ENCODE measurements at places on chromosomes 7 and 10.

GRCh38 chr10:119305860-119306513 is 98.6 kb downstream of the GRK5 start:
- DNase-seq: no peak

DNA sequence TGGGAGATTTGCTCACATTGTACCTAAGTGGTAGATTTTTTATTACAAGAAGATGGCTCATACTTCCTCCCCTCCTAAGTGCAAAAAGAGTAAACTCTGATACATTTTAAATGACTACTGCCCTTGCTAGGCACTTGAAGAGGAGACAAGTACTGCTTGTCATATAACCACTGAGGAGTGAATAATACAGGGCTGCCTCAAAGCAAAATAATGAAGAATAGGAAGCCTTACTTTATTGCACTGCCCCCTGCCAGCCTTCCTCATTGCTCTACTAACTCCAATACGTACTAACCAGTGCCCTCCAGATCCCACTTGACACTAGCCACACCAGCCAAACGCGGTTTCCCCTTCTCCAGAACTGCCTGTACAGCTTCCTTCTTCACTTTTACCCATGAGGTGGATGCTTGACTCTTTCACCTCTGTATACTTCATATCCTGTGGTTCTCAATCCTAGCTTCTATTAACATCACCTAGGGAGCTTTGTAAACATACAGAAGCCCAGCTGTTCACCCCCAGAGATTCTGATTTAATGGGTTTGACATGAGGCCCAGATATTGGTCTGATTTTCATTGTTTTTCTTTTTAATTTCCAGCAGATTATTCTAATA is 11.7 kb upstream of the MTERF1 start:
- DNase-seq: no peak

- no peak for DNase-seq
These were observed 7.2 kb upstream of the MBL2 start for GRCh38 chr10:52779541-52780390.

DNA sequence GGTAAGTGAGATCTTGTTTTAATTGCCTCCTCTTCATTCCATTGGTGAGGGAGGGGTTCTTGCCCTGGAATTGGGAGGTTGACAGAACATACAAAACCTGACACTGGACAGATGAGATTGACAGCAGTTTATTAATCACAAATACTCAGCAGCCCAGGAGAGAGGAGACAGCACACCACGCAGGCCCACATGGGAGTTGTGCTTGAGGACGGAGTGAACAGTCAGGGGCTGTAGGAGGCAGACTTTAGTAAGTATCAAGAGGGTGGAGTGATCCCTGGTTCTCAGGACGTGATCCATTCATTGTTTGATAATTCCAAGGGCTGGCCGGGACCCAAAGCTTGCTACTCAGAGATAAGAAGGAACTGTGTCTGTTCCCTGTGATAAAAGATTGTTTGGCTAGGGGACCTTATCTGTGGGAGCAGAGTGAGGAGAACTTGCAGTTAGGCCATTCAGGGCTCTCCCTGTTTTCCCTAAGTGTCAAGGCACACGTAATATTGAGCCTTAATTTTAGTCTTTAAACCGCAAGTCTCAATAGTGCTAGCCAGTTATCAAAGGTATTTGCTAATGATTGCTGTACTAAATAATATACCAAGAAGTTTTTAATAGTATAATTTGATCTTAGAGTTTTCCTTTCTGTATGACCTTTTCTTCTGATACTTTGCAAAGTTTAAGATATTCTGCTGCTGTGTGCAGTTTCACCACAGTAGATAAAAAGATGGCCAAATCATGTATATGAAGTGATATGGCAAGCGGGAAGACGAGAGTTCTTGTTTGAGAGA is 14.5 kb downstream of the CAPZA2 start:
- no peak for DNase-seq

DNA sequence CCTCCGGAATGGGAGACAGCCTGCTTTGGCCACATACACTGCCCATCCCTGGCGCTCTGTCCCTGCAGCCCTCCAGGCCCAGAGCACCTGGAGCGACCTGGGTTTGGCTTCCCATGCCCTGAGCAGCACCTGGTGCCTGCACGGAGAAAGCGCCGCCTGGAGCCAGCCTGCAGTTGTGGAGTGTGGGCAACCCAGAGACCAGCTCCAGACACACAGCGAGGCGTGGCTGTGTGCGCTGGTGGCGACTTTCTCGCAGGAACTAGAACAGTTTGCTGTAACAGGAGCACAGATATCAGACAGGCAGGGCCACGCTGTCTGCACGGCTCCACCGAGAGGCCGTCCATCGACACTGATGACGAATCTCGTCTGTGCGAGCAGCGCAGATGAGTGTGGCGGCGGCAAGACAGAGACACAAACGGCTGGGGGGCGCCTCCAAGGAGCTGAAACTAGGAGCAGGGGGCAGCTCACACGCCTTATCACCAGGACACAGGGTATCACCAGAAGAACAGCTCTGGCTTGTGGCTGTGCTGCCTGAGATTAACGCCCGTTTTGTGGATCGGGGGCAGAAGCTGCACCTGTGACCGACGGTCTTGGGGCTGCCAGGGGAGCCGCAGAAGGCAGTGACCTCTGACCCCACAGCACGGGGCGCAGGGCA is 275.3 kb downstream of the DNAJB6 start:
- DNase-seq: no peak

DNA sequence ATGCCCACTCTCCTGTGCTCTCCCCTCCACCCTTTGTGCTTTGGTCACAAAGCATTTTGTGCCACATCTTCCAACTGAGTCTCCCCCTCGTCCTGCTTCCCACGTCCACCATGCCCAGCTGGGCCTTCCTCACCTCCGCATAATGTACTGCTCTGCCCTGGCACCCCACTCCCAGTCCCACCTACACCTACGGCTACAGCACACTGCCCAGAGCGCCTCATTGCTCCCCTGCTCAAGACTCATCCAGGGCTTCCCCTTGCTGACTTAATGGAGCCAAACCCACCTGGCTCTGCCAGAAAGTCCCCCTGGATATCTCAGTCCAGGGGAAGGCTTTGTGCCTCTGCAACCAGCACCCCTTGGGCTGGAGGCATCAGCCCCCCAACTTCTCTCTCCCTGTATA is 299.2 kb upstream of the ZMIZ1 start:
- DNase-seq: peak; percentile 16

GRCh38 chr10:31321396-31321941 is 2.5 kb downstream of the ZEB1 start:
- no peak for DNase-seq

DNA sequence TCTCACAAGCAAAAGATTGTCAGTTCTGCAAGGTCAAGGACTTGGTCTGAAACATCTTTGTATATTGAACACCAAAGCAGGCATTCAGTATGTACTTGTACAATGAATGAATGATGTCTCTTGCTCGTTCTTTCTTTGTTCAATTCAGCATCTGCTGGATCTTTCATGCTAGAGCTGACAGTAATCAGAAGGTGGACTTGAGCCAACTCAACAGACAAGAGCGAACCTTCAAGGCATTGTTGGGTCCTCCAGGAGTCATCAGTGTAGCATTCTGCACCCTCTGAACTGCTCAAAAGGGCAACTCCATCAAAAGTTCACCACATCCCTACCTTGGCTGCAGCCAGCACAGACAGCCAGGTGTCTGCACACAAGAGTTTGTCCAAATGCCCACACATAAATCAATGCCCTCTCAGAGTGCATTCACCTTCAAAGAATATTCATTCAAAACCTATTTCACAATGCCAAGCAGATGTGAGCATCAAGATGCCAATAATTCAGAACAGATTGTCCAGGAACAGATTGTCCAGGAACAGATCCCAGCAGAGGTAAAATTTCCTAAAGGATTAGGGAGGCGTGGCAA is 386.7 kb downstream of the CALN1 start:
- no peak for DNase-seq

GRCh38 chr10:17880601-17881000 is 71.1 kb upstream of the SLC39A12 start:
- no peak for DNase-seq

GRCh38 chr10:33781606-33782395 is 447.3 kb upstream of the NRP1 start:
- no peak for DNase-seq

DNA sequence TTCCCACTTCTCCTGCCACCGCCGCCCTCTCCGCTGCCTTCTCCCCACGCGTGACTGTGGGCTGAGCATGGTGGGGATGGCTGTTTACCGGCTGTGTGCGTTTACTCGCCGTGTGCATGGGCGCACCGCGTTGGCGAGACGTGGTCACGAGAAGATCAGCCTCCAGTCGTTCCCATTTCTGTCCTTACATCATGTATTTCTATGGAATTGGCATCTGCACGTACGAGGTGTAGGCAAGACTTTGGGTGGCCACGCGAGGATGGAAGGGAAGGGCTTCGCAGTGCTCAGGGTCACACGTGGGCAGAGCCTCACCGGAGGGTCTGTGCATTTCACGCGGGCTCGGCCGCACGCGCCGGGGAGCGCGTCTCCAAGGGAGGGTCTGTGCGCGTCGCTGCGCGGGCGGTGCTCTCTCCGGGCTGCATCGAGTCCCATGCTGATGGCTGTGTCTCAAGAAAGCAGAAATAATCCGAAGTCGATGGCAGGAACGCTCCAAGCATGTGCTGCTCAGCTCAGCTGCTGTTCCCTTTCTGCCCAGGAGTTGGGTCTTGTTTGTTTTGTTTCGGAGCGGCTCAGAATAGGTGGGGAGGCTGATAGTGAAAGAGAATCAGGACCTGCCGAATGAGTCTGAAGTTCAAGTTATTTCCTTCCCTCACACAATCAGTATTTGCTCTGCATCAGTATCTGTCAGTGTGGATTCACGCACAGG is 973 bp downstream of the CAMK1D start:
- no peak for DNase-seq

DNA sequence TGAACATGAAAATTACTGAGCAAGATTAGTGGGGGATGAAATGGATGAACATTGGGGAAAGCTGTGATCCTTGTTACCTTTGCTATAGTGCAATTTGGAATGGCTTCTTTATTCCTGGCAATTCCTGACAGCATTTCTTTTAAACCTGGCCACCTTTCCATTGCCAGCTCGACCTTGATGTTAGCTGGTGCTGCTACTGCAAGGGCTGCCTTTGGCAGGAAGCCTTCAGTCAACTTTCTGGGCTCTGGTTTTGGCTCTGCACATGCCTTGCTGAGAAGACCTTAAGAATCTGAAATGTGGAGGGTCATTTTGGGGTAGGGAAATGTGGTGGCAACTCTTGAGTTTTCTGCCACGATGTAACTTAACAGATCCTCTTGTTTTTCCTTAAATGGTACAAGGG is 64.7 kb downstream of the KAT6B start:
- DNase-seq: no peak

- no peak for DNase-seq
These were observed 61.8 kb downstream of the NEURL1 start for GRCh38 chr10:103555325-103555649.
